NCI-H1436 (cell line): ENCODE measurements at places on chromosomes 6 and 20.

GRCh38 chr6:125097186-125097585, 56.4 kb upstream of the TPD52L1 start:
- no peak for DNase-seq

GRCh38 chr6:15544321-15544900, 118.4 kb downstream of the DTNBP1 start:
- DNase-seq, result no peak

DNA sequence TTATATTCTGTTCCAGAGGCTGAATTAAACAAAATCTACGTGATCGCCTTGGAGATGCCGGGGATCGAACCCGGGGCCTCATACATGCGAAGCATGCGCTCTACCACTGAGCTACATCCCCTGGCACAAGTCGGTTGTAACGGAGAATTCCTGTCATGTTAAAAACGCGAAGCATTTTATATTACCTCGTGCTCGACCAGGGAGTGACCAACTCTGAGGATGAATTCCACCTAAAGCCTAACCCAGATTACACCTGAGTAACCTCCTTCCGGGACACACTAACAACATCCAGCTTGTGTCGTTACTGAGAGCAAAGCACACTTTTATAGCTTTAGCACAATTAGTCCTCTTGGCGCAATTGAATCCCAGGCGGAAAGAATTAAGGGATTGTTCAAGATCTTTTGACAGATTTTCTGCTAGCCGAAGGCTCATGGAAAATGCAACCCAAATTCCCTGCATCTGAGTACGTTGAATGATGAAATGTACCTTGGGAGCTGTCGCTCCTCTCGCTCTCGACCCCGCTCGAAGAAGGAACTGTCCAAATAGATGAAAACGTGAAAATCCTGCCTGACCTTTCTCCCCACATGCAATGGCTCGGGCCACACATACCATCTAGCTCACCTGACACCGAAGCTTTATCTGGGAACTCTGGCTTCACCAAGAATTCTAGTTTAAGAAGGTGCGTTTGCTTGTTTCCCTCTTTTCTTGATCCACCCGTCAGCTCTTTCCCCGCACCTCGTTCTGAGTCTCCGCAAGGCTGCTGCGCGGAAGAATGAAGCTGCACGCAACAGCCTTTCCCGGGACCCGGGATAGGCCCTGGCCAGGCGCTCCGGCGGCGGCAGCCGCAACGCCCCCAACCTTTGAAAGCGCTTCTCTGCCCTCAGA, 148.3 kb downstream of the GPX5 start:
- no peak for DNase-seq

DNA sequence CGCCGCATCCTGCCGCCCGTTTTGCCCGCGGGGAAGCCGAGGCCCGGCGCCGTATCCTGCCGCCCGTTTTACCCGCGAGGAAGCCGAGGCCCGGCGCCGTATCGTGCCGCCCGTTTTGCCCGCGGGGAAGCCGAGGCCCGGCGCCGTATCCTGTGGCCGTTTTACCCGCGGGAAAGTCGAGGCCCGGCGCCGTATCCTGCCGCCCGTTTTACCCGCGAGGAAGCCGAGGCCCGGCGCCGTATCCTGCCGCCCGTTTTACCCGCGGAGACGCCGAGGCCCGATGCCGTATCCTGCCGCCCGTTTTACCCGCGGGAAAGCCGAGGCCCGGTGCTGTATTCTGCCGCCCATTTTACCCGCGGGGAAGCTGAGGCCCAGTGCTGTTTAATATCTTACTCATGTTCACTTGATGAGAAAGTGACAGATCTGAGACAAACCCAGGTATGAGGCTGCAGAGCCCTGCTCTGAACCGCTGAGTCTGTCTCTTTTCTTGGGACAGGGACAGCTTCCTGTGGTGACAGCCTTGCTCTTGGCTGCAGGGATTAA, 129.4 kb downstream of the CDH26 start:
- DNase-seq, result no peak

DNA sequence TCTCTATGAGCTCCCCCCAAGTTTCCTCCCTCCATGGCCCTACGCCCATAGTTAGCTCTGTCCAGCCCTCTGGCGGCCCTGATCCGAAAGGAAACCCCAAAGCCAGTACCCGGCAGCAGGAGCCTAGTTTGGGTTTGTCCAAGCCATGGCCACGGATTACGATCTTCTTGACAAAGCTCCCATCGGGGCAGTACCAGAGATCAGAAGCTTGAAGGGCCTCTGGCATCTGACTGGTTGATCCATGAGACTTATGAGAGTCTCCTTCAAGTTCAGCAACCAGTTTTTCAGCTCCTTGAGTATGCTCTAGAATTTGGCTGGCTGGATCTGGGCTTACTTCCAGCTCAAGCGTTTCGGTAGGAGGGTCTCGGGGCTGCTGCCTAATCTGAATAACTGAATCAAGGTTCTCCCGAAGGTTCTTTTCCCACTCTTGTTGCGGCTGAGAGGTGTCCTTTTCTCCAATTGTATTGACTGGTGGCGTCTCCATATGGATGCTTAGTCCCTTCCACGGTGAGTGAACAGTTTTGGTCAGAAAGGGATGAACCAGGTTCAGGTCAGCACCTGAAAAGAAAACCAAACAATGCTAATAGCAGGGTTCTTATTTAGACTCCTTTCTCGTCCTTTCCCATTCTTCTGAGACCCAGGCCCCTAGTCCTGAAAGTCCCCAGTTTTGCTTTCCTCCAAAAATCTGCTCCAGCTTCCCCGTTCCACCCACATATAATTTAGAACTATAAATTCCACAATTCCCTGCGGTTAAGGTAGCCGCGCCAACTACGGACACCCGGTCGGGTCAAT, 595 bp downstream of the FKBPL start:
- DNase-seq, result no peak

GRCh38 chr6:109978174-109979032, at the start of gene GPR6:
GPR6 (plus strand) TSS chr6:109978311; CDS start chr6:109979113, 802 bp downstream.
- peak; percentile 73 for DNase-seq

- DNase-seq, result no peak
Measured at GRCh38 chr6:157380458-157380778, 572 bp upstream of the ZDHHC14 start.

DNA sequence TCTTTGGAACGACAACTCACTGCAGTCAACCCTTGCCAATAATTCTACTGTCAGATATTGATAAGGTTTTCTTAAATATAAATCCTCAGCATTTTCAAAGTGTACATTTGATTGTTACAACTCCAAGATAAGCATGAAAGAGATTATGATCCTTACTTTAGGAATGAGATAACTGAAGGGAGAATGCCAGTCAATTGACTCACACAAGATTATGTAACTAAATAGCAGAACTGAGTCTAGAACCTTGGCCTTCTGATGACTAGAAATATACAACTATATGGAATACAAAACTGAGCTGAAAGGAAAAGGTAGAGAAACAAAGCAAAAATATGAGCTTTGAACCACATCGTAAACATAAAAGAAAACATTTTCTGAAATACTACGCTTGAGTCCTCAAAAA, 26.9 kb upstream of the STXBP5 start:
- no peak for DNase-seq

DNA sequence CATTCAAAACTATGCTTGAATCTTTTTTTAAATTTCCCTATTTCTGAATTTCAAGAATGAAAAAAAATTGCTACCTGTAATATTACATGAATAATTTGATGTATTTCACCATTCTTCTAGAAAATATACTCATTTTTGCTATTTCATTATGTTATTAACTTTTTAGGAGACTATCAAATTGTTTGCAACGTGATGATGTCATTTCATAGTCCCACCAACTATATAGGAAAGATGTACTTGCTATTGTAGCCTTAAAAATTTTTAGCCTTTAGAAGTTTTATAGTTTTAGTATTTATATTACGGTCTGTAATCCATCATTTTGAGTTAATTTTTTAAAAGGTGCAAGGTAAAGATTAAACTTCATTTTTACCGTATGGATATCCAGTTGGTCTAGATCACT, 81.4 kb upstream of the AHI1 start:
- DNase-seq, result no peak

- DNase-seq, result no peak
Measured at GRCh38 chr20:62133864-62134263, 9.3 kb downstream of the PSMA7 start.
